ENCODE measurements at places on chromosomes 7 and 10.

GRCh38 chr10:115050375-115051010, 42.7 kb upstream of the ATRNL1 start:
- DNase-seq = no peak

- no peak for DNase-seq
Measured at GRCh38 chr7:94374721-94375566, 19.8 kb upstream of the COL1A2 start.

GRCh38 chr7:36692456-36692855, 31.8 kb downstream of the AOAH start:
- DNase-seq = no peak

GRCh38 chr10:83075016-83075814, 1064.1 kb upstream of the GHITM start:
- no peak for DNase-seq

GRCh38 chr7:114173170-114173890, 241.3 kb upstream of the FOXP2 start:
- DNase-seq = no peak

DNA sequence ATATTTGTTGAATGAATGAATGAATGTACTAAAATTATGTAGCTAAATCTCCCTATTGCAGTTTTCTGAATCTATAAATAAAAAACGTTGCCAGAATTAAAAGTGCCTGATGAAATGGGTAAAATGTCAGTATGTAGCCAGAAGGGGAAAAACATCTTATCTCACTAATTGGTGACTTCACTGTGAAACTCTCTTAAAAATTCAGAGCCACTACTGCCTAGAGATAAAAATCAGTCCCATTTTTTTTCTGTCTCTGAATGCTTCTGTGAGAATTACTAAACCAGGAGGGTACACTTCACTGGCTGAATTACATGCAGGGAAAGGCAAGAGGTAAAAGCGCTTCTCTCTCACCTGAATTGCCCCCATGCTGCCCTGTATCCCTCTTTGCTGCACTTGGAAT, 69.6 kb upstream of the HPS1 start:
- DNase-seq = no peak

- DNase-seq = no peak
Measured at GRCh38 chr10:43211431-43212042, 55.3 kb downstream of the RASGEF1A start.

- no peak for DNase-seq
Measured at GRCh38 chr10:58404001-58404400, 18.8 kb downstream of the TFAM start.

DNA sequence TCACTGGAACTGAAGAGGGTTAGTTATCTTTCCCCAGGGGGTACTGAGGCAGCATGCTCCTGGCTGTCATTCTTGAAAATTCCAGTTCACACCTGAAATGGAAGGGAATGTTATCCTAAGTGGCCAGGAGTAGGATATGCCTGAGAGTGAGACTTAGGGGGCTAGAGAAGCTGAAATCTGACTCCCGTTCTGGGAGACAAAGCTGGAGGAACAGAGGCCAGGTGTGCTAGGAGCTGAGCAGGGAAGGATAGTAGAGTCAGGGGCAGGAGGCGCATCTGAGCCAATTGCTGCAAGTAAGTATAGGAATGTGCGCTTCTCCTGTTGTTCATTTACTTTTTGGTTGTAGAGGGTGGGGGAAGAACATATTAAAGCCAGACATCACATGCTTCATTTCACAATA, 58.1 kb upstream of the KIAA1217 start:
- DNase-seq = no peak

GRCh38 chr7:18860221-18860620, 257.2 kb downstream of the TWIST1 start:
- DNase-seq = no peak

GRCh38 chr7:101950450-101951119, 133.2 kb downstream of the CUX1 start:
- DNase-seq = no peak

DNA sequence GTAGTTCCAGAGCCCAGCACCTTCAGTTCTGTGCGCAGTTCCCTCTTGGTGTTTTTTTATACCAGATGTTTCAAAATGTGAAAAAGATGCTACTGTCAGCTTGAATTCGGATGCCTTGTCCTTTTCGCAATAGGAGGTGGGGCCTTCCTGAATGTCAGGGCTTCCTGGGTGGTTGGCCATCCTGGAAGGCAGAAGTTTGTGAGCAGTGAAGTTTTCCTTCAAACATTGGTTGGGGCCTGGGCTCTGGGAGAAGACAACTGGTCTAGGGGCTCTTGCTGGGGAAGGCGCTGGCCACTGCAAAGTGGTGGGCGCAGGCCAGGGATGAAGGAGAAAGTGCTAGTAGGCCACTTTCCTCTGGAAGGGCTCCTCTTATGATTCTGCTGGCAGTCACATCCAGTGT, 56.8 kb upstream of the JAZF1 start:
- no peak for DNase-seq

Data from activated T-helper 9 cell treated with anti-CD3 and anti-CD28 coated beads, Interleukin-2, amount 50 U/mL, for 16 hours (primary cell).